Stimulated activated CD8-positive, alpha-beta memory T cell treated with anti-CD3 and anti-CD28 coated beads, Interleukin-15, amount 100 ng/mL, for 24 hours (primary cell): ENCODE measurements at places on chromosomes 2 and 18.

- no peak for DNase-seq
Observed at GRCh38 chr2:133848111-133848649, 279.9 kb upstream of the NCKAP5 start.

DNA sequence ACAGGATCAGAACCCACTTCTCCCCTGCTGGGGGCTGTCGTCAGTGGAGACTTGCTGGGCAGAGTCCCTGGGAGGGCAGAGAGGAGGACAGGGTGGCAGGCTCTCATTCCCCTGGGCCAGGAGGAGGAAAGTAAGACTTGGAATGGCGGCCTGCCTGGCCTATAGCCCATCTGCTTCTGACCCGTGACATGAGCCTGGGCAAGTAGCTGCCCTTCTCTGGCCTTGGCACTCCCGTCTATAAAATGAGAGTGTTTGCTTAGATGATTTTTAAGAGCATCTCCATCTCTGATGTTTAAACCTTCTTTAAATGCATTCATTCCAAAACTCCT is 173.0 kb downstream of the DDX1 start:
- no peak for DNase-seq

DNA sequence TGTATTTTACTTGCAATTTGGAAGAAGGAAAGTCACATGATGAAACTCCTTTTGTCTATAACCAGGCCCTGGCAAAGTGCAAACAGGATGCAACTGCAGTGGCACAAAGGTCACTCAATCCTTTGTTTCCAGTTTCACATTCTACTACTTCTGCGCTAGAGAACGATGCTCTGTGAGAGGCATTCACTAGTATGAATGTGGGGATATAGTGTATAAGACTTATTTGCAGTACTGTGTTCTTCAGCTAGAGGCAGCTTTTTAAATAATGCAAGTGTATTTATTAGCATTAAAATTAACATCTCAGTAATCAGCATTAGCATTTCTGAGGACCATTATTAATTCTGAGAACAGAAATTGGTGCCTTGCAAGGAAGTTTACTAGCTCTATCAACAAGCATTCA is 68.9 kb downstream of the PRPF40A start:
- DNase-seq, result no peak

DNA sequence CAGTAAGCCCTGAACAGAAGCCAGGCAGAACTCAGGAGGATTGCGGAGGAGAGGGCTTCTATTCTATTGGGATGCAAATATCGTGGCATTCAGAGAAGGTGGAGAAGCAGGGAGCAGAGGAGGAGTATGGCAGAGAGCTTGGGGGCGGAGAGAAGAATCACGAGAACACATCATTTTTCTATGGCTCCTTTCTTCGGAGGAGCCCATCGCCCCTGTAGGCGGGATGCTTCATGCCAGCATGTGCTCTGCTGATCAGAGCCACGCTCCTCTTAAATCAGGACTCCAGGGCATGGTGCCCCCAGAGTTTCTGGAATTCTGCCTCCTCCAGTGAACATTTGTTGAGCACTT is 71.1 kb downstream of the CIB4 start:
- no peak for DNase-seq

DNA sequence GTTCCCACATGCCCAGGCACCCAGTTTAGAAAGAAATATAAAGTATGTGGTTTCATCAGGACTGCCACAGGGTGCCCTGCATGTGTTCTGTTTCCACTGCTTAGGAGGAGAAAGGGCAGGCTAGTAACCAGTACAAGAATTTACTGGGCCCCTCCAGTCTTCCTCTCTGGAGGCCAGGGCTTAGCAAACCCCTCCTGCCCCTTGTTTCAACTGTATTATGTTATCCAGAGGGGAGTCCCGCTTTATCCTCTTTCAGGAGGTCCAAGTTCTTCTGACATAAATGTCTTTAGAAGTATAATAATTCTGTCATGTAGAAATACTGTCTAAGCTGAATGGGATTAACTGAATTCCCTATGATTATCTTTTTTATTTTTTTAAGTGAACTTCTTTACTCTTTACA is 132.1 kb downstream of the WDSUB1 start:
- DNase-seq, result no peak

GRCh38 chr18:67875060-67875459 is 358.5 kb upstream of the DSEL start:
- no peak for DNase-seq

DNA sequence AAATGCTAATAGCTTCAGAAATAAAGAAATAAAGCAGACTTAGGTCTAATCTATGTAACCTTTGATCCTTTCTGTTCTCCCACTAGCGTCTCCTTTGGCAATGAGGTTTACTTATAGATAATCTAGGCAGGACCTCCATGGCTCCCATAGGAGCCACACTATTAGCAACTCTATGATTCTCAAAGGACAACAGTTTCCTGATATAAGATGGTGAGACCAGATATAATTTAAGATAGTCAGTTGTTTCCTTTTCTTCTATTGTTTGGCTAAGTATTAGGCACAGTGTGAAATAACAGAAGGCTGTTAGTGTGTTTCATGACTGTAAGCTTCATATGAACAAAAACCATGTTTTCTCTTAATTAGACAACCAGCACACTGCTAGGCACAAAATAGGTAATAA is 58.7 kb upstream of the SCN9A start:
- no peak for DNase-seq

GRCh38 chr2:158486970-158487325 is 30.2 kb downstream of the PKP4 start:
- no peak for DNase-seq

- no peak for DNase-seq
Observed at GRCh38 chr2:179613701-179614100, 247.7 kb downstream of the ZNF385B start.

DNA sequence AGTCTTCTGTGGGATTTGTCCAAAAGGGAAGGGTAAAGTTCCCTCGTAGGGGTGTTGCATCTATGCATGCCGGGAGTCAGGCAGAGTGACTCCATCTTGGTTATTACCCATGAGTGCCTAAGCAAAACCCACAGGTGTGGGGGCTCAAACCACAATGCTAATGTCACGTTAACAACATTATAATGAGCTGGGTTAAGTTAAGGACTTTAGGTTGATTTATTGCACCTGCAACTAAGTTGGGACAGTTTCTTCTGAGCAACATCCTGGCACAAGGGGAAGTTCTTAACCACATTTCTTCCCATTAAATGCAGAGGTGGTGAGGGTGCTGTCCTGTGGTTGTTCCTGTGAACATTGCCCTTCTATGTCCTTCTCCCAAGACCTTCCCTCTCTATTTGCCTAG is 1596.8 kb upstream of the SLC39A10 start:
- DNase-seq, result no peak

DNA sequence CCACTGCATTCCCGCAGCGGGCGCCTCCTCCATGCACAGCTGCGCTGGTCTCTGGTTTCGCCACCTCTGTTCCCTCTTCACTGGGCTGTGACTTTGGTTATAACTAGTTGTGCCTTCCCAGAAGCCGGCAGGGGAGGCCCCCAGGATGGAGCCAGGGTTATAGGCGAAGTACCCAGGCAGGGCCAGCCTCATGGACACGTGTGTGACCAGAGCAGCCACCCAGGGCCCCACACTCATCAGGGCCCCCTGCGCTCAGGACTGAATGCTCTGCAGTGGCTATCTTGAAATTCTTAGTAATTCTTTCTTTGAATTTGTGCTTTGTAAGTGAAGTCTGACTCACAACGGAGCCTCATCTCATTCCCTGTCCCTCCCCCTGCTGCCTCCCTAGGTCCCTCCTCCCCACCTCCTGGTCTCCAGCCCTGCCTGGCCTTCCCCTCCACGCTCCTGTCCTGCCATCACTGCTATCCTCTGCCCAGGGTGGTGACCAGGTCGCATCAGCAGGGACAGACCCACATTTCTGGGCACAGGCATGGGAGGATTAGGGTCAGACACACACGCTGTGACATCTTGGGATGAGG is 38.1 kb upstream of the LBH start:
- DNase-seq, result no peak

GRCh38 chr2:198973785-198974184 is 484.0 kb downstream of the SATB2 start:
- no peak for DNase-seq

DNA sequence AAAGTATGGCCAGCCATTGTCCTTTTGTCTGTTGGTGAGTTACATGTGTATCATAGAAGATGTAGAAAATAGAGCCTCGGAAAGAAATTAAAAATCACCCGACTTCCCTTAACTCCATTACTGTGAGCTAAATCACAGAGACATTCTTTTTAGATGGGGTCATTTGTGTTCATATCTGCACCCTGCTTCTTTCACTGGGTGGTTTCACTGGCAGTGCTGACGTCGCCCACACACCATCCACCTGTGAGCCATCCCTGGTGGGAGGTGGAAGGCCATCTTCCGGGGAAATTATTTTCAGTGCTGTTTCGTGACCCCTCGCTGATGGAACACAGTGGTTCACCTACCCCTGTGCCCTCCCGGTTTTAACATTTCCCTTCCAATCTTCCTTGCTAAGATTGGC is 21.2 kb downstream of the SH3BP4 start:
- no peak for DNase-seq

- no peak for DNase-seq
Observed at GRCh38 chr2:65282477-65283053, 54.9 kb downstream of the ACTR2 start.
